ENCODE measurements at places on chromosomes 5 and 9.
A peak's percentile ranks its signal among the peaks of the same experiment; 100 is the strongest.

- no peak for DNase-seq
Measured at GRCh38 chr9:120431268-120431667, 148.7 kb downstream of the CDK5RAP2 start.

GRCh38 chr9:134662143-134662876, 20.7 kb downstream of the COL5A1 start:
- no peak for DNase-seq

DNA sequence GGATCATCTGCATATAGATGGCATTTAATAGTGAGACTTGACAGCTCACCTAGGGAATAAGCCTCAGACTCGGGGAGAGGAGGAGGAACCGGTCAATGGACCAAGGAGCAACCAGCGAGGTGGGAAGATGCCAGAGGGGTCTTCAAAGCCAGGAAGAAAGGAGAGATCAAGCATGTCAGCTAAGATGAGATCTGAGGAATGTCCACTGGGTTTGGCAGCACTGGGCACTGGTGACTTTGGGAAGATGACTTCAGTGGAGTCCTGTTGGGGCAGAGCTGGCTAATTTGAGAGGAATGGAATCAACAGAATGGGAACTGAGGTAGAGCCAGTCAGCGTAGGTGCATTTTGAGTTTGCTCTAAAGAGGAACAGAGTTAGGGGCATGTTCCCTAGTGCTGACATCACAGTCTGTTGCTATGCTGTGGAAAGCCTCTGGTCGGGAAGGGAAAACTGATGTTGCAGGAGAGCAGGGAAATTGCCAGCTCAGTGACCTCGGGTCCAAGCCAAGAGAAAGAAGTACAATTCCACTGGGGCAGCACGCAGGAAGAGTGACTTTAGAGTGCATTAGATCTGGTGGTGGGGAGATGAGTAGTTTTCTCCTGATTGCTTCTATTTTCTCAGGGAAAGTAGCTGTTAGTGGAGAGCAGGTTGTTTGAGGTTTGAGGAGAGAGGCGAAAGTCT, 56.9 kb downstream of the ZNF618 start:
- DNase-seq, result no peak

DNA sequence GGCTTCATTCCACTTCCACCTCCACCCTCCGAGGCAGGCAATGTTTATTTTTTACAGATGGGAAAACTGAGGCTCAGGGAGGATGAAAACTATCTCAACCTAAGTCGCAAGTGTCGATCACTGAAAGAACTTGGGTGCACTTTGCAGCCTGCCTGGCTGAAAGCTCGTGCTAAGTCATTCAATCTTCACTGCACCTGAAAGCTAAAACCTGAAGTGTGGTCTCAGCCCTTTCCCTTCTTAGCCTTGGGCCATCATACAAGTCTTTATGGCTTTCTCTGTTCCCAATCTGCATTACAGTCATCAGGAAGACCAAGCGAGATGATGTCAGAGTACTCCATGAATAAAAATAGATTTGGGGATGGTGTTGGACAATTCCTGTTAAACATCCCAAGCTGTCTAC, 1.0 kb upstream of the TNFSF8 start:
- DNase-seq, result no peak

- DNase-seq, result no peak
Measured at GRCh38 chr5:117889596-117889995, 1098.8 kb downstream of the DTWD2 start.

DNA sequence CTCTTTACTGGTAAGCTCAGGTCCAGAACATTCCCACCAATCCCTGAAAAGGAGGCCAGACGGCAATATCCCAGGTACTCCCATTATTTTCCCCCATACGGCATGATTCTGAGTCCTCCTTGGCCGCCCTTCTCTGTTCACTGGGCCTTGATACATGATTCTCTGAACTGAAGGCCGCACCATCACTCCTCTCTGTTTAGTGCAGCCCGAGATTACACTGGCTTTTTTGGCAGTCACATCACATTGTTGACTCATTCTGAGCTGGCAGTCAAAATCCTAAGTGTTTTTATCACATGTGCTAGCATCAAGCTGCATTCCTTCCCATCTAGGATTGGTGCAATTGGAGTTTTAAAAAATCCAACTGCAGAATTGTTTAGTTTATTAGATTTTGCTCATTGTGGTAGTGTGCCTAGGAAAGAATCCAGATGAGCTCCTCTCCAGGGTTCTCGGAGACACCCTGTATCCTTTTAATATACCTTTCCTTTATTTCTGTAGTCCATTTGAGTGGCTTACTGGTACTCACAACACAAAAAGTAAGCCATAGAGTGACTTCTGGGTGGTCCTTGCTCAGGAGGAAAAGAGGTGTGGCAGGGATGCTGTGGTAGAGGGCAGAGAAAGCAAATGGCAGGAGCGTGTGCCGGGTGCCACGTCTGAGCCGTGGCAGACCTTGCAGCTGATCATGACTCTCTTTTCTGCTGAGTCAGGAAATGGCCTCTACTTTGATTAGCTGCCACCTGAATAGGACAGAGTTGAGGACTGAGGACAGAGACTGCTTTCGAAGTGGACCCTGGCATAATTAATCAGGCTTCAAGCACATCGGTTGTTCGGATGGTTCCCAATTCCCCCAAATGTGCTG, 121.1 kb upstream of the IL12B start:
- peak; percentile 31 for DNase-seq

DNA sequence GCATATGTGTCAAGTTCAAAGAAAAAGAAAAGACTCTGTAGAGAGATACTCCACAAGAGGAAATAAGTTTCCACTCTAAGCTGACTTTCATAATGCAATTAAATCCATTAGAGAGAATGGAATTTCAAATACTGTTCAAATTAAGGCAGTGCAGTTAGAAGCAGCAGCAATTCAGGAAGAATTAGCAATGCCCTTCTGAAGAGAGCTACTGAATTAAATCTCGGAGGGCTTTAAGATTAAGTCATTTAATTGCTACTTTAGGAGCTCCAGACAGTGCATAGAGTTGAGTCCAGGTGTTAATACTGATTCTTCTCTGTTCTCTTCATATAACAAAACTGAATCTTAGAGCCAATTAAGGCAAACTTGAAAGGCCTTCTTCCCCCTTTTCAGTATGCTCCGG, 8.5 kb downstream of the CDH12 start:
- DNase-seq, result no peak
